ENCODE measurements at places on chromosomes 11 and 22.

GRCh38 chr11:11148104-11148509 lies 204.9 kb downstream of the CSNK2A3 start:
- no peak for DNase-seq

GRCh38 chr11:8375460-8375859 lies 111.8 kb upstream of the LMO1 start:
- no peak for DNase-seq

DNA sequence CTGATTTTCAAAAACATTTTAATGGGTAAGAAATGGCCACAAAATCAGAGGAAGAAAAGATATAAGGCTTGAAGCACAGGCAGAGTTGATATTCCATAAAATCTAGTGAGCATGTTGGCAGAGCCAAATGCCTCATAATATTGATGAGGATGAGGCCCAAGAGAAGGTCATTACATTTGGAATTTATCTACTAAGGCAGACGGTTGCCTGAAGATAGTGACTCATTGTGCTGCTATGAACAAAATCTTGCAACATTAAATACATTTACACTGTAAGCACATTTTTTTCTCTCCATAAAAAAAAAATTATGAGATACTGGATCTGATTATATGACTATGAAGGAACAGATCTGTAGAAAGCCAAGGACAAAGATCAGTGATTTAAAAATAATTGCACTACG lies 881.4 kb upstream of the CHORDC1 start:
- DNase-seq: no peak

DNA sequence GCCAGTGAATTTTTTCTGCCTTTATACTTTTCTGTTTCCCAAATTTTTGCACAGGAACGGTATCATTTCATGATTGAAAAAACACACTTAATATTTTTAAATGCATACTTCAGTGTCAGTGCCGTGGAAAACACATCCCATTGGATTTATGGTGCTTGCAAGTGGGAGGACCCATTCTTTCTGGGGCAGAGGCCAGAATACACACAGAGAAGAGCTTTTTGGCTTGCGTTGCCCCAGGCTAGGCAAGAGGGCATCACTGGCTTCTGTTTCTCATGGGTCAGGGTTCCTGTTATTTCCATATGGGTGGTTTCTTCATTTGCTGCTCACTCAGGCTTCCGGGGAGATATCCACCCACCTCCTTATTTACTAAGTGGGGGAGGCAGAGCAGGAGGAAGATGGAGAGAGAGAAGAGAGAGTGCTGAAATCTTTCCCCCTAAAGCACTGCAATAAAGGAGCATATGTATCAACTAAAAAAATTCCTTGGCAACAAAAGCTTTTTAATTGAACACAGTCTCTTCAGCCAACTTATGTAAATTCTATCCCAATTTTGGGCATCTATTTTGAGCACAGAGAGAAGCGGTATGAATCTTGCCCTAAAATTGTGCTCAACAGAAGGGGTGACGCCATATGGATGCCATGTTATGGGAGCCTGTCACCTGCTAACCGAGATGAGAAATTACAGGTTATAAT lies 66.0 kb upstream of the KIRREL3 start:
- no peak for DNase-seq

- DNase-seq: no peak
Measured at GRCh38 chr11:66324664-66325063, 7.8 kb upstream of the CD248 start.

DNA sequence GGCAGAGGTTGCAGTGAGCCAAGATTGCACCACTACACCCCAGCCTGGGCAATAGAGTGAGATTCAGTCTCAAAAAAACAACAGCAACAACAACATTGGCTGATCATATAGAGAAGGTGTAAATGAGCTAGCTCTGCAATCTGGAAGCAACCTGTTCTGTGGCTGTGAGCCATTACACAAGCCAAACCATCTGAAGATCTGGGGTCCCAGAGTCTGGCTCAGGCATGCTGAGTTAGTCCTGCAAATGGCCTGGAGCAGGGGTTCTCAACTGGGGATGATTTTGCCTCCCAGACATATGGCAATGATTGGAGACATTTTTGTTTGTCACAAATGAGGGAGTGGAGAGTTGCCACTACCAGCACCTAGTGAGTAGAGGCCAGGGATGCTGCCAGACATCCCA lies 42.3 kb upstream of the RAB1B start:
- DNase-seq: no peak

DNA sequence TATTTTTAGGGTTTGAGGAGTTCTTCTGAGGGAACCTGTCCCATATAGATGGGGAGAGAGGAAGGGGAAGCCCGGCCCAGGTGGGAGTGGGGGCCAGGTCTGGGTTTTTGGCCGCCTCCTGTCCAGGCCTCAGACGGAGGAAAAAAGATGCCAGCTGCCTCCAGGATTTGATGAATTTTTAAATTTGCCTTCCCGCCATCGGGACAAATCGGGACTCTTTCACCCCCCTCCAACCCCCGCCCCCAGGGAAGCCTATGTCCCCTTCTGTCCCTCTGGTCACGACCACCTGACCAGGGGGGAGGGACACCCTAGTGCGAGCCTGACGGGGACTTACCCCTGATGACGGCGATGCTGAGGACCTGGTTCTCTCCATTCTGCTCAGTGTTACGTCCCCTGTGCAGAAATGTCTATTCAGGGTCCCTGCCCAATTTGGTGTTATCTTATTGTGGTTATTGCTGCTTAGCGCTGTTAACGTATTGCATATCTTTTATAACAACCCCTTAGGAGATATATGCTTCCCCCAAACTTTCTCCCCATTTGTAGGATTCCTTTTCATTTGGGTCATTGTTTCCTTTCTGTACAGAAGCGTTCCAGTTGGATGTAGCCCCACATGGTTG lies 115.9 kb upstream of the GRK3 start:
- no peak for DNase-seq

GRCh38 chr22:17637490-17638181 lies 921 bp upstream of the BCL2L13 start:
- no peak for DNase-seq

- DNase-seq: no peak
Measured at GRCh38 chr11:5363679-5364078, 12.4 kb downstream of the OR51B6 start.

DNA sequence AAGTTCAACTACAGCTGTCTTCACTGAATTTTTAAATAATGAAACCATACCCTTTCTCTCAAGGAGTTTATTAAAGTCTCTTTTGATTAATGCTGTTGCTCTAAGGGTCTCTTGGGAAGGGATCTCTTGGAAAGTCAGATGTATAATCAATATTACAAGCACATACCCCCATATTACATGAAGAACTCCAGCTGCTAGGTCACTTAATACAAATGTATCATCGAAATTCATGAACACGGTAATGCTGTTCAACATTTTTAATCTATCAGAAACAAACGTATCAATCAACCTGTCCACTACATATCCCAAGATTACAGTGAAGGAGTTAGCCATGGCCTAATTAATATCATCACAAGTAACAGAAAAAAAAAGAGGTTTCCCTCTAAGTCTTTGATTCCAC lies 383.2 kb upstream of the ARHGAP42 start:
- DNase-seq: no peak

- DNase-seq: no peak
Measured at GRCh38 chr22:37842015-37842793, 1.9 kb downstream of the ANKRD54 start.

Measured in nucleus accumbens (tissue), 56 donors.